Endodermal cell (in vitro differentiated cells): ENCODE measurements at places on chromosomes 4 and X. TPM values are rescaled to one million over a fixed set of nuclear protein-coding genes. Genes with fewer than 3 reads are reported as not detected.
A peak's percentile ranks its signal among the peaks of the same experiment; 100 is the strongest.

- no peak overlapping the region for H3K4me3 ChIP-seq
- H3K4me1 ChIP-seq = no peaks in the 10 kb centered on the region
- H3K27me3 ChIP-seq = no peaks in the 10 kb centered on the region
- H3K36me3 ChIP-seq = peaks cover 75% of the 10 kb centered on the region
These were observed 10.4 kb downstream of the OGT start for GRCh38 chrX:71543316-71543715.

DNA sequence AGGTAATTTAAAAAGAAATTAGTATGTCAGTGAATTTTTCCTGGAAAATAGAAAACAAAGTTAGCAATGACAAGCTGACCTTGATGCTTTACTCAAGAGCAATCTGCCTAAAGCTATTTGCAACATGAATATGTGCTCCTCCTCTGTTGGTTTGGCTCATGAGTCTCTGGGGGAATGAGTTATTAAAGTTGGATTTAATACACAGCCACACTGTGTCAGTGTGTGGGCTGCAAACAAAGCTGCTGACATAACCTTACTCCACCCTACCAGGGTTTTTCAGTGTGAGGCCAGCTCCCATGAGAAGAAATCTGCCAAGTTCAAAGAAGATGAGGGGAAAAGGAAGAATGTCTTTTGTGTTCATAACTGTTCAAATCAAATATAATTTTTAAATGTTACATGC, 280.5 kb downstream of the TLL1 start:
- no peaks in the 10 kb centered on the region for H3K4me1 ChIP-seq
- H3K27ac ChIP-seq = no peak overlapping the region
- H3K36me3 ChIP-seq = no peaks in the 10 kb centered on the region
- no peak overlapping the region for H3K4me3 ChIP-seq
- H3K27me3 ChIP-seq = no peaks in the 10 kb centered on the region

- no peaks in the 10 kb centered on the region for H3K4me1 ChIP-seq
- H3K36me3 ChIP-seq = no peaks in the 10 kb centered on the region
- no peak overlapping the region for H3K4me3 ChIP-seq
- no peaks in the 10 kb centered on the region for H3K27me3 ChIP-seq
These were observed 24.9 kb upstream of the DDX3X start for GRCh38 chrX:41308884-41309647.

- no peak for DNase-seq
- H3K27ac ChIP-seq = no peak overlapping the region
- no peak overlapping the region for H3K4me3 ChIP-seq
- H3K27me3 ChIP-seq = no peaks in the 10 kb centered on the region
- H3K36me3 ChIP-seq = no peaks in the 10 kb centered on the region
- no peaks in the 10 kb centered on the region for H3K4me1 ChIP-seq
These were observed 311.2 kb downstream of the DHX15 start for GRCh38 chr4:24273136-24273535.

DNA sequence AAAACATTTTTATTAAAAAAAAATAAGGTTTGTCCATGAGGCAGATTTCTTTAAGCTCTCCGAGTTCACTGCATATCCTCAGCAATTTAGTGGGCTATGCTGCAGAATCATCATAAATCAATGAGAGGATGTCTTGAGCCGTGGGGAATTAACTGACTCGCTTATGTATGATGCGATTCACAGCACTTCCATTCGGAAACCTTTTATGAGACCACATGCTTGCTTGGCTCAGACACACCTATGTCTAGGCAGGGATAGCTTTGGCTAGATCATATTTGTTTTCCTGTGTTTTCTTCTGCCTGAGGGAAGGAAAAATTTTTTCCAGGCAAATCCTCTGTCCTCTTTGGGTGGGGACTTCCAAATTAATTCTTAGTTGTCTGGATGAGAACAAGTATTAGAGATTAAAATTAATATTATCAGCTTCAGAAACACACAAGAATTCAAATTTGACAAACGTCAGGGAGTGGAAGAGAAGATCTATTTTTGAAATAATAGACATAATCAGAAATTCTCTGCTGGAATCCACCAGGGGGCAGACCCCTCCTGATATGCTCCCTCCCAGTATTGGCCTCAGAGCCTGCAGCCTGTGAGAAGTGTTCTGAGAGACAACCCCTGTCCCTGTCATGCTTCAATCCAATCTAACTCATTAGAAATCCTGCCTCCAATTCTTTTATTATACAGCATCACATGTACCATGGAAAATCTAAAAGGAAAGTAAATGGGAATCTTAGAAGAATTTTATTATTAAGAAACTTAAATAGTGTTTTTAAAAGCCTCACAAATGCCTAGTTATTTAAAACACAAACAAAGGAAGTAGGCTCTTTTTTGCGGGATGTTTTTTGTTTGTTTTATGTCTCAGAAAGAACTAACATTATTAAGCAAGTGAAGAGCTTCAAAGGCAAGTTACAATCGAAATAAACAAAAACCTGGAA, 345.1 kb upstream of the TACR3 start:
- H3K27me3 ChIP-seq = no peaks in the 10 kb centered on the region
- H3K27ac ChIP-seq = no peak overlapping the region
- peak; percentile 81 for DNase-seq
- no peaks in the 10 kb centered on the region for H3K4me1 ChIP-seq

DNA sequence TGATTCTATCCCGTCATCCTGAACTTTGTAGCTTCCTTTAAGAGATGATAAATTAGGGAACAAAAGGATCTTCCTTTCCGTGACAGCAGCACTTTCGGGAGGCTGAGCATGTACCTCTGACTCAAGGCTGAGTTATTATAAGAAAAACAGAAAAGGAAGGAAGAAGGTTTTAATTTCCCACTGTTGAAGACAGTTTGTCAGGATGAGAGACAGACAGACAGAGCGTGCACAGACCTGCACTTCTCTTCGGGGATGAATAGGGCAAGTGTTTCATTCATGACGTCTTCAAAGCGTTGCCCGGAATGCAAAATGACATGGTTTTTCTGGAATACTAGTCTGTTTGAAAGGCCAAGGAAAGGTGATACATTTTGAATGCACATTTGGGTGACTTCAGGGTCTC, 405.3 kb upstream of the FAT1 start:
- DNase-seq = no peak
- no peaks in the 10 kb centered on the region for H3K27me3 ChIP-seq
- H3K36me3 ChIP-seq = no peaks in the 10 kb centered on the region
- no peak overlapping the region for H3K4me3 ChIP-seq
- H3K27ac ChIP-seq = no peak overlapping the region

- H3K4me3 ChIP-seq = no peak overlapping the region
- no peaks in the 10 kb centered on the region for H3K4me1 ChIP-seq
- H3K36me3 ChIP-seq = no peaks in the 10 kb centered on the region
- no peak for DNase-seq
These were observed 17.7 kb downstream of the FAM53A start for GRCh38 chr4:1666391-1666790.

- no peak overlapping the region for H3K4me3 ChIP-seq
- DNase-seq = no peak
- H3K36me3 ChIP-seq = no peaks in the 10 kb centered on the region
- no peak overlapping the region for H3K27ac ChIP-seq
- H3K27me3 ChIP-seq = no peaks in the 10 kb centered on the region
These were observed 983.5 kb downstream of the FAT4 start for GRCh38 chr4:126298271-126298670.

GRCh38 chr4:33961761-33962160, 2282.6 kb downstream of the ARAP2 start:
- no peaks in the 10 kb centered on the region for H3K4me1 ChIP-seq
- no peak overlapping the region for H3K4me3 ChIP-seq

Gene MAGEE2
- not detected in 3 replicates for total RNA-seq

DNA sequence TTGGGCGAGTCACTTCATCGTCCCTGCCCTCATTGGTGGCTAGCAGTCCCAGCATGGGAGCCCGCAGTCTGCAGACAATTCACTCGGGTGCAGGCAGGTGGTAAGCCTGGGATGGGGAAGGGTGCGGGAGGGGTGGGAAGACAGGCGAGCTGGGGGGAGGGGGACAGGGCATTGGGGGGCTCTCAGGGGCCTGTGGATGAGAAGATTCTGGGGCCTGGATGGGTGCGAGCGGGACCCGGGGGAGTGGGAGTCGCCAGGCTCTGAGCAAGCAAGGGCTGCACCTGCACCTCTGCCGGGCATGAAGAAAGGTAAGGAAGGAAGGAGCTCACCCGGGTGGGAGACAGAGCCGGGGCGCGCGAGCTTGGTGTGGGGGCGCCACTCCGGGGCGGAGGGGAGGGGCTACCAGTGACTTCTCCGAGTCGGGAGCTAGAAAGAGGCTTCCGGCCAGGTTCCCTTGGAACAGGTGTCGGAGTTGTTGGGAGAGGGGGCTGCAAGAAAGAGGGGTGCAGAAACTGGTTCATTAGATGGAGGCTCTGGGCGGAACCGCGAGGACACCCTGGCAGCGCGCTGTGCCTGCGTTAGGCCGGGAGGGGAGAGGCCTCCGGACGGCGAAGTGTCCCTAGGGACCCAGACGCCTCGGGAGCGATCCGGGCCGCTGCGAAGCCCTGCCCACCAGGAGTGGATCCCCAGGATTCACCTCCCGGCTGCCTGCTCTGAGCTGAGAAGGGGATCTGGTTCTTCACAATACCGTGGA, 103.4 kb upstream of the PDLIM3 start:
- no peaks in the 10 kb centered on the region for H3K36me3 ChIP-seq
- H3K27me3 ChIP-seq = no peaks in the 10 kb centered on the region
- H3K4me3 ChIP-seq = no peak overlapping the region
- no peak overlapping the region for H3K27ac ChIP-seq
- peak; percentile 71 for DNase-seq

Gene PPP1R3F
- total RNA-seq = 5.5 and 6.9 TPM in 2 replicates

Gene GRIA3
- 5.7 and 6.6 TPM in 2 replicates for total RNA-seq

Gene SOD3
- total RNA-seq = 5.7 and 6.4 TPM in 2 replicates

DNA sequence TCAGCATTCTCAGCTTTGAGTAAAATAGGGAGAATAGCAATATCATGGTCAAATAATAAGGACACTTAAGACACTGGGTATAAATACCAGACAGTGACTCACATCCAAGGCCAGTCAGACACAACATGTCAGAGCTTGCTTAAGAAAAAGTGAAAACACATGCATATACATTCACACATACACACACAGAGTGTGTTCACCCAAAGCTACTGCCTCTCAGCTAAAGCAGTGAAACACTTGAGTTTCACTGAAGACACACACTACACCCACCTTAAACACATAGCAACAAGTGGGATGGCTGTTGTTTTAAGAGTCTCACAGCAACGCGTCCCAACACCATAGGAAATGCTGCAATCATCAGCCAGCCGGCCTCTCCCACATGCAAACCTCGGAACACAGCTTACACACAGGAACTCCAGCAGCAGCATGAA, 14.4 kb downstream of the SHROOM4 start:
- peaks cover 3% of the 10 kb centered on the region for H3K4me1 ChIP-seq
- H3K4me3 ChIP-seq = no peak overlapping the region
- no peak for DNase-seq
- no peaks in the 10 kb centered on the region for H3K36me3 ChIP-seq

- no peak overlapping the region for H3K27ac ChIP-seq
- no peaks in the 10 kb centered on the region for H3K4me1 ChIP-seq
- DNase-seq = no peak
- no peaks in the 10 kb centered on the region for H3K36me3 ChIP-seq
- no peak overlapping the region for H3K4me3 ChIP-seq
- no peaks in the 10 kb centered on the region for H3K27me3 ChIP-seq
These were observed 4.5 kb downstream of the DTHD1 start for GRCh38 chr4:36285784-36286480.

Gene FMR1NB
- total RNA-seq = not detected in 3 replicates

Gene FGF2
- 18.5 and 22.9 TPM in 2 replicates for total RNA-seq

Gene GALNT7
- total RNA-seq = 36.7 to 66.1 TPM (median 60.0 TPM) in 3 replicates

DNA sequence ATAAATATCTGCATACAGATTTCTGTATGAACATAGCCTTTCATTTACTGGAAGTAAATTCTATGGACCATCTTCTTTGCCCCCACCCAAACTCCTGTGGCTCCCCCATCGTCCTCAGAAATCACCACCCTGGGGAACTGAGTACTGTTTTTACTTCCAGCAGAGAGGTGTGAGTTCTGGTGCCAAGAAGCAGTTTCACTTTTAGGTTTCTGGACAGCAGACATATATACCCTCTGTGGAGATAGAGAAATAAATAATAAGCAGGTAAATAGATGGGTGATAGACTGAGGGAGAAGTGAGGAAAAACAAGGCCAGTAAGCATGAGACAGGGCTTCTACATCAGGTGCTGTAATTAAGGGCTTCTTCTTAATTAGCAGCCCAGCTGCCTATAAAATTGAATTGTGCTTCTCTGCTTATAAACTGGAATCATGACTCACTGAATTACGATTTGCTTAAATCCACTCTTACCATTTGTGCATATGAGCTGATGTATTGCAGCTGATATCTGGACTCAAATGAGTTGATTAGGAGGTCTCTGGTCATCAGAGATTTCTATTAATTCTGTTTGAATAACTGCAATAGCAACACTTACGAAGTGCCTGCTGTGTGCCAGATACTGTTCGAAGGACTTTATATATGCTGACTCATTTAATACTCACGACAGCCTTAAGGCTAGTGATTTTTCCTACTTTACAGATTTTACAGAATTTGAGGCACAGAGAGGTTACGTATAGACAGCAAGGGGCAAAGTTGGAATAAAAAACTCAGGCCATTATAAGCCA, 60.8 kb upstream of the DHX15 start:
- H3K36me3 ChIP-seq = no peaks in the 10 kb centered on the region
- DNase-seq = no peak
- H3K27me3 ChIP-seq = no peaks in the 10 kb centered on the region
- no peak overlapping the region for H3K27ac ChIP-seq
- no peaks in the 10 kb centered on the region for H3K4me1 ChIP-seq
- no peak overlapping the region for H3K4me3 ChIP-seq

DNA sequence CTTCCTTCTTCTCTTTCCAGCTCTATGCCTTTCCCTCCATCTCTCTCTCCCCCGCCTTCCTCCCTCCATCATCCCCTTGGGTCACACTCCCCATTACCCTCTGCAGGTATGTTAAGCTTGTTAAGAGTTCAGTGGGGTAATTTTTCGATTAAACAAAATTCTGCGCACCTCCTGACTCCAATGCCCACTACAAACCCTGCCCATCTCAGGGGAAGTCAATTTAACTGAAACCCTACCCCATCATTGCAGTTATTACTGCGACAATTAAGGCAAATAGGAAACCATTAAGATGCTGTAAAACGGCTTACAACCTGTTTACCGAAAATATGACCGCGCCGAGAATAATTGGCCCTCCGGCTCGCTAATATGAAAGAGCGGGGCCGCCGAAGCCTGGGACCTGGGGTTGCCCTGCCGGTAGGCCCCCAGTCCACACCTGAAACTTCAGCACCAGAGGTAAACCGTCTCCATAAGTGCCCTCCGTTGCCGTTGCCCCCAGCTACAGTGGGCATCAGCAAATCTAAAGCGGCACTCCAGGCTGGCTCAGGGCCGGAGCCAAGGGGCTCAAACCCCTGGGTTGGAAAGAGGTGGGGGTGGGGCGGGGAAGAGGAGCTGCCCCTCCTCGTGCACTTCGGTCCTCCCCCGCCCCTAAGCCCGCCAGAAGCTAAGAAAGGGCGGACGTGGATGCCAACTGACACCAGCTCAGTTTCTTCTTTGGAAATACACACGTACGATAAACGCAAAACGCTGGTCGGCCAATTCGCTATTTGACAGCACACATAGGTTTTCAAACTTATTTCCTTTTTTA, 4.8 kb downstream of the ARX start:
- DNase-seq = no peak
- no peak overlapping the region for H3K27ac ChIP-seq
- H3K36me3 ChIP-seq = no peaks in the 10 kb centered on the region
- no peak overlapping the region for H3K4me3 ChIP-seq
- peaks cover 98% of the 10 kb centered on the region for H3K27me3 ChIP-seq
- H3K4me1 ChIP-seq = no peaks in the 10 kb centered on the region

Gene RASL11B
- total RNA-seq = 12.7 and 17.0 TPM in 2 replicates
